ENCODE measurements at places on chromosomes 1 and 21.

GRCh38 chr1:51624855-51625254 lies 8.0 kb downstream of the OSBPL9 start:
- DNase-seq = no peak

- DNase-seq = no peak
Observed at GRCh38 chr1:156480411-156481192, 20.0 kb downstream of the MEF2D start.

GRCh38 chr1:111904478-111905218 lies 84.8 kb downstream of the KCND3 start:
- peak; percentile 56 for DNase-seq

DNA sequence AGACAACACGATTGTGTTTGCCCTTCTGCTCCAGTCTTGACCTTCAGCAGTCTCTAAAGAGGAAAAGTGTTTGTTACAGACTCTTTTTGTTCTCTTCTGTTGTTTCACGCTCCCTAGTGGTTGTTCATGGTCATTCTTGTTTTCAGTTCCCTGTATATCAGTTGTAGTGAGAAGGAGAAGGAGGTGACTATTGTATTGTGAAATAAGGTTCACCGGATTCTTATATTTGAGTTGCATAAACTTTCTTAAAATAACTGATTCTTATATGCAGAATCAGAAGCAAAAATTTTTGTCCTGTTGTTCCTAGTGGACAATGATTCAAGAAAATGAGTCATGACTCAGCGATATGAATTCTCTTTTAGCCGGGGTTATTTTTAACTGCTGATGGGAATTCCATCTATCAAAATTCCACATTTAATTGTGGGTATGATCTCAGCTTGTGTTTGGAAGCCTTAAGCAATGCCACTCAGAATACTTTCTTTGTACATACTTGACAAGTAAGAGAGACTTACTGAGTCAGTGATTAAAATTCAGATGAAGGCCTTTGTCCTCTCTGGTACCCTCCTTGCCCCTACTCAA lies 152.2 kb downstream of the CLEC20A start:
- no peak for DNase-seq

GRCh38 chr1:68232289-68233148 lies at the start of gene WLS:
WLS (minus strand) TSS chr1:68232523; CDS start chr1:68232299, 224 bp downstream.
- DNase-seq = peak; percentile 48

- DNase-seq = no peak
Observed at GRCh38 chr1:94899756-94900155, 27.2 kb downstream of the CNN3 start.
